Fibroblast of the conjunctiva (primary cell): ENCODE measurements at places on chromosomes 5 and 9.

DNA sequence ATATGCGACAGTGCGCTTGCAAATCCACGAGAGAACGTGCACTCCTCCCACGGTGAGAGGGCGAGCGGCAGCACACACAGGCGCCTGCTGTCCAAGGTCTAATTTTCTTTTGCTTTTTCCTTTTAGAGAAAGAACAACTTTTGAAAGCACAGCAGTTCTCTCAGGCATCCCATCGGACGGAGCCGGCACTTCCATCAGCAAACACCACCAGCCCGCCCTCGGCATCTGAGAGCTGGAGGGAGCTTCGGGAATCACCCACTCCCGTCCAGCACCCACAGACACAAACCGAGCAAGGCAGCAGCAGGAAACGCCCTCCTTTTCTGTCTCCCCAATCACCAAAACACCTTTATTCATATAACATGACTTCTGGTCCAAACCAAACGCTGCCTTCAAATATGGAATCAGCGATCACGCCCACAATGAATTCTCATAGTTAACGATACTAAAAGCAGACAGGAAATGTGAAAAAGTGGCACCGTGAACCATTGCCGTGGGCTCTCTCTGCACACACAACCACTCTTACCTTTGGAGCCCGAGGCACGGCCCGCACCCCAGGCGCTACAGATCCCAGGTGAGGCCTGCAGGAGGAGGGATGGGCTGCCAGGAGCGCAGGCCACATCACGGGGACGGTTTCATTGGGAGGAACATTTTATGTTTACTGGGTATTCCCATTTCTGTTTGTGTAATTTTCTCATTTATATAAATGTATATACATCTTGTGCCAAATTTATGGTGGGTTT, 14.2 kb downstream of the LPCAT1 start:
- no peak for DNase-seq

DNA sequence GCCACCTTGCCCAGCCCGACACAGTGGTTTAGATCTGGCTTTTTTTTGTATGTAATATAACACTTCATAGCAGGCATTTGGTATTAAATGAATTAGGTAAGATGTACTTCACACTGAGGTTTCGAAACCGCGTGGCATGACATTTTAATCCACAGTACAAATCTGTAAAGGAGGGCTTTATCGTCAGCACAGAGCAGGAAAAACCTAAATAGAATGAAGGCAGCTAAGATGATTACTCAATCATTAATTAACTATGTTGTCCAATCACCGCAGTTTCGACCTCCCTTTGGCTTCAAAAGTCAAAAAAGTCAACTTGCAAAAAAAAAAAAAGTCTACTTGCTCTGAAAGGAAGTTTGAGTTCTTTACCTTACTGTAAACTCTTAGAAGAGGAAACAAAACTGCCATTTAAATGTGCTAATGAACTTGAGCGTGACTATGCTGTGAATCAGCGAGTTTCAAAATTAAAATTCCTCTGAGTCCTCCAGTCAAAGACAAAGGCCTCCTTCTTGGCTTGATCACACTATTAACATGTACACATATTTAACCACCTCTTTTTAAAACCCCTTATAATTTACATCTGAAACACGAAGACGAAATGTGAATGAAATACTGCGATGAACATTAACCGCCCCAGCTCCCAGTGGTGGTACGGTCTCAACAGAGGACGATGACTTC, 698 bp upstream of the SEC24A start:
- DNase-seq, result no peak

- no peak for DNase-seq
These were observed 15.8 kb upstream of the LCP2 start for GRCh38 chr5:170313344-170313743.

DNA sequence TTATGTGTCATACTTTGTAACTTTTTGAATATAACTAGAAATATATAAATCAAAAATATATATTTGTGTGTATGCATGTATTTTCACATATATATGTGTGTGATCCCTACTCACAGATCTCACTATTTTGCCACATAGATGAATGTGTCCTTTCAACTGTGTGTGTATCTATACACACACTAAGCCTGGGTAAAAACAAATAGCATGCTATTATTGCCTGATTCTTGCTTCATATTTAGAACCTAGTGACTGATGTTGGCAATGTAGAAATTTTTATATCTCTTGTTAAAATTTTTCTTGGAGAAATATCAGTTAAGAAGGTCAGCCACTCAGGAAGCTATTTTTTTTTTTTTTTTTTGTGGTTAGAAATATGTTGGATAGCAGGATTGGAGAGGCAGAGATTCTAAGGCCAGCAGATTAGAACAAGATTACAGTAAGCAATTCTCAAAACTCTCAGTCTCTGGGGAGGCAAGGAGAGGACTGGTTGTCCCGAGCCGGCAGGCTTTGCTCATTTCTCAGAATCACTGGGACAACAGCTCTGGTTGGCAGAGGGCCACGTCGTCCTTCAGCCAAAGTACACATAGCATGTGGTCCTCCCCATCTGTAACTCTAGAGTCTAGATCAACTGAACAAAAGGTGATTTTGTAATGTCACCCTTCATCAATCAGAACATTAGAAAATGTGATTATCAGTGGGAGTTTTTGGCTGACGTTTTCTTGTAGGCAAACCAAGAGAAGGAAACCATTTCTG, 19.7 kb downstream of the C6 start:
- DNase-seq, result peak; percentile 95

- no peak for DNase-seq
These were observed 1.9 kb upstream of the RGS14 start for GRCh38 chr5:177355868-177356168.
